Activated T-helper 1 cell treated with Interleukin-2 at 50 U/mL for 16 hours (primary cell): ENCODE measurements at places on chromosomes 4 and X.

DNA sequence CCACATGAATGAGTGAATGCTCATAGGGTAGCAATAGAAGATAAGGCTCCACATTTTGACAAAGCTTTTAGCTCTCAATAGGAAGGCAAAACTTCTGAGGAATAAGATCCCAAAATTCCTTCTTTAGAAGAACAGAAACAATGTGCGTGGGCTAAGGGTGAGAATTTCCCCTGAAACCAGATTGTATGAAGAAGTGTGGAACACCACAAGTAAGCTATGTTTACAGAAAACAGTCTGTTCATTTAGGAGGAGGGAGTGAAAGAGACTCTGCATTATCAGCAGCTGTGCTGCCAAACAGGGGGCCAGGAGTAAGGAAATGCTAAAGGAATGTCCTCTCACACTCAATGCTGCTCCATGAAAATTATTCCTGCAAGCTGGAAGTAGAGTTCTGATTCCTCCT, 851.6 kb downstream of the CENPC start:
- no peak for DNase-seq

GRCh38 chr4:151415978-151416377, 7.0 kb downstream of the FHIP1A start:
- DNase-seq: no peak

DNA sequence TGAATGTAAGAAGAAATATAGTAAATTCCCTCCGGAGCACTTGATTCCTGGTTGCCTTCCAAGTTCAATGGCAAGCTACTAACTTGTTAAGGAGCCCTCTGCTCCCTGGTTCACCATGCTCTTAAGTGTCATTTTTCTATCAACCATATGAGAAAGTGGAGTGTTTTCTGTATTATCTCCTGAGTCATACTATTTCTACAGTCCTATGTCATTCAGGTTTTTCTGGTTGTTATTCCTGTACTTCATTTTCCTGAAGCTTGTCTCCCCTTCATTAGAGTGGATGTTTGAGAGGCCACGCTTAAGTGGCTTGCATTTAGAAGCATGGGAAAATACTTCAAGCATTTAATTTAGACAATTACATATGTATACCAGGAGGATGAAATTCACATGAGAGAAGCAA, 14.7 kb upstream of the EPGN start:
- no peak for DNase-seq

GRCh38 chr4:112374850-112375249, 77.7 kb downstream of the ALPK1 start:
- DNase-seq: no peak
